Breast epithelium (tissue), 4 donors: ENCODE measurements at places on chromosomes 13 and 19. TPM values are rescaled to one million over a fixed set of nuclear protein-coding genes. Genes with fewer than 3 reads are reported as not detected.

The POLD1 gene
- 17.3 TPM for total RNA-seq

The GJB6 gene
- not detected for total RNA-seq

The PTPRH gene
- total RNA-seq, result 0.73 TPM

The CYP2F1 gene
- not detected for total RNA-seq

The CERS4 gene
- total RNA-seq, result 26.4 TPM

The ANKLE1 gene
- 0.96 TPM for total RNA-seq

The RRAS gene
- total RNA-seq, result 34.8 TPM

The ACTN4 gene
- total RNA-seq, result 182 TPM

The SLC25A41 gene
- not detected for total RNA-seq

The SMIM44 gene
- total RNA-seq, result not detected

The CBARP gene
- not detected for total RNA-seq

The APOE gene
- total RNA-seq, result 1,162 TPM

The ZNF841 gene
- total RNA-seq, result 16.0 TPM

The ZNF441 gene
- 17.6 TPM for total RNA-seq

The ANO8 gene
- total RNA-seq, result 5.1 TPM

The ZNF223 gene
- 12.3 TPM for total RNA-seq

The TMEM38A gene
- total RNA-seq, result 5.0 TPM

The DOCK9 gene
- total RNA-seq, result 92.2 TPM

The CGB5 gene
- total RNA-seq, result not detected

The S1PR5 gene
- 0.16 TPM for total RNA-seq

The PSG4 gene
- total RNA-seq, result not detected

The LILRA1 gene
- total RNA-seq, result 1.8 TPM

The CYP2A6 gene
- not detected for total RNA-seq

The LENG9 gene
- total RNA-seq, result 8.2 TPM

The RB1 gene
- total RNA-seq, result 45.2 TPM

The GPR12 gene
- total RNA-seq, result 0.33 TPM

The CADM4 gene
- 20.8 TPM for total RNA-seq

The FCAR gene
- total RNA-seq, result 2.4 TPM

The FARP1 gene
- total RNA-seq, result 29.8 TPM

The ZNF527 gene
- 9.5 TPM for total RNA-seq

The ABCC4 gene
- 4.1 TPM for total RNA-seq
